ENCODE measurements at places on chromosomes 12 and 14. TPM values are rescaled to one million over a fixed set of nuclear protein-coding genes. Genes with fewer than 3 reads are reported as not detected.

The OGFOD2 gene
- total RNA-seq = 20.2 TPM

DNA sequence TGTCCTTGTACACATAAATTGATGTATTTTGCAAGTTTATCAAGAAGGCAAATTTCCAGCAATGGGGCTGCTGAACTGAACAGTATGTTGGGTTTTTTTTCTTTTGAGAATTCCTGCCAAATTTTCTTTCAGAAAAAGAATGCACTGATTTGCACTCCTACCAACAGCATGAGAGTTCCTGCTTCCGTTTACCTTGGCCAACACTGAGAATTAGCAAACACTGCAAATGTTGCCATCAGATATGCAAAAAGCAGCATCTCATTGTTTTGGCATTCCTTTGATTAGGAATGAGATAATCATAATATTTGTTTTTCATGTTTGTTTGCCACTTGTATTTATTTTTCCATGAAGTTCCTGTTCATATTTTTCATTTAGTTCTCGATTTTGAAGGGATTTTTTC, 82.4 kb downstream of the RTN1 start:
- DNase-seq = no peak

DNA sequence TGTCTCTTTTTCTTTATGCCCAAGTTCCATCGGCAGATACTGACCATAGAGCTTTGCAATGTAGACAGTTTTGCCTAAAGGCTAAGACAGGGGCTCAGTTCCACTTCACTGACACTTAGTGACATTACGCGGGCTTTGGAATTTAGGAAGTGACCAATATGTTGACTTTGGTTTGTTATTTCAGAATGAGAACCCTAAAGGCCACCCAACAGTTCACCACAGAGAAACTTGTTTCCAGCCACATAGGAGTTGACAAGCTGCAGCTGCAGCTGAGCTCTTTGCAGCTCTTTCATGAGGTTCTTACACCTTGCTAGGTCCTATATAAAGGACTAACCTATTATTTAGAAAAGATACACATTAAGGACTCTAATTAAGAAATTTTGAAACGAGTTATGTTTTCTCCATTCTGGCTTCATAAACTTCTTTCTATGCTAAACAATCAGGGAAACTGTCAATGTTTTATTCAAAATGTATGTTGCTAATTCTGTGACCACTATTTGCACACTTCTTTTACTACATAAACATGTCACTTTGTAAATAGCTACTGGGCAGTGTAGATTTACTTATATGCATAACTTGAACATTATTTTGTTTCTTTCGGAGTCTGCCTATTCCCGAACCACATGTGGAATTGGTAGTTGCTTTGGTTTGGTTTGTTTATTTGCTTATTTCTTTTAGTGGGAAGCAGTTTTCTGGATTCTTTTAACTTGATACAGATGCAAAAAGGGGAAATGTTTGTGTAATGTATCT, 18.5 kb upstream of the KLRD1 start:
- DNase-seq = no peak

The GNPTAB gene
- total RNA-seq = 25.8 TPM

DNA sequence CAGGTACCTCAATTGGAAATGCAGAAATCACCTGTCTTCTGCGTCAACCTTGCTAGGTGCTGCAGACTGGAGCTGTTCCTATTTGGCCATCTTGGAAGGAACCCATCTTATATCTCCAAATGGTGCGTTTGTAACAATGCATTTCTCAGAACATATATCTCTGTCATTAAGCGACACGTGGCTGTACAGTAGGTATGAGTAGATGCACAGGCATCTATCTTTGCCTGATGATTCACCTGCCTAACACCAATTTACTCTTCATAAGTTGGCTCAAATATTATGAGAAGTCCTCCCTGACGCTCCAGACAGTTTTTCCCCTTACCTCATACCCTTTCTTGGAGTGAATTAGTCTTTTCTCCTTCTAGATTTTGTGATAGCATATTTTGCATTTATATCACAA, 44.2 kb downstream of the GPR137C start:
- DNase-seq = no peak

DNA sequence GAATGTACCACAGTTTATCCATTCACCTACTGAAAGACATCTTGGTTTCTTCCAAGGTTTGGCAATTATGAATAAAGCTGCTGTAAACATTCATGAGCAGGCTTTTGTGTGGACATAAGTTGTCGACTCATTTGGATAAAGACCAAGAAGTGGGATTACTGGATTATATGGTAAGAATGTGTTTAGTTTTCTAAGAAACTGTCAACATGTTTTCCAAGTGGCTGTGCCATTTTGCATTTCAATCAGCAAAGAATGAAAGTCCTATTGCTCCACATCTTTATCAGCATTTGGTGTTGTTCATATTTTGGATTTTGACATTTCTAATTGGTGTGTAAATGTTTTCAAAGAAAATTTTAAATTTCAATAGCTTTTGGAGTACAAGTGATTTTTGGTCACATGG, 27.3 kb upstream of the KLRF1 start:
- DNase-seq = no peak

- DNase-seq = no peak
These were observed 4.1 kb upstream of the CRADD start for GRCh38 chr12:93673084-93673483.

DNA sequence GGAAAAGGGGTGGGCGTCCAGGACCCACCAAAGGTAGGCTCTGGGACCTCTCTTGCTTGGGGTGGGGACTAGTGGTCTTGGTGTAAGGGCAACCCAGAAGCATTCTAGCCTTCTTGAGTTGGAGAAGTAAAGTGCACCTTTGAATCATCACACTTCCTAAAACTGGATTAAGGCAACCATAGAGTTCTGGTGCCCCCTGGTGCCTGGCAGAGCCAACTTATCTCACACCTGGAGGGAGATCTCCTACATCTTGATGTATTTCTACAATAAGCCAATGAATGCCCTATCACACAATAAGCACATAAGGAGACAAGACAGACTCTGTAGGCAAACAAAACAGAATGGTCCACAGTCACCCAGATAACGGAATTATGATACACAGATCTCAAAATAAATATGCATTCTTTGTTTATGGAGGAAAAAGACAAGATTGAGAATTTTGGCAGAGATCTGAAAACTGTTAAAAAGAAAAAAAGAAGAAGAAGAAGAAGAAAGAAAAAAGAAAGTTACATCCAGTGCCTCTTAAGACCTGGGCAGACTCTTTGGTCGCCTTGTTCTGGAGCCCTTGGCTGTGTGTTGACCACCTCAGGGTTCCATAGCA, 95.9 kb upstream of the PPP2R5C start:
- DNase-seq = no peak

The MUCL1 gene
- total RNA-seq = not detected

The RHOJ gene
- total RNA-seq = 63.6 TPM

The NGB gene
- total RNA-seq = not detected

All from osteocyte (in vitro differentiated cells).